Foreskin keratinocyte (primary cell): ENCODE measurements at places on chromosomes 16 and 17.
A peak's percentile ranks its signal among the peaks of the same experiment; 100 is the strongest.

- no peak for DNase-seq
Measured at GRCh38 chr17:63549289-63549945, 860 bp upstream of the DCAF7 start.

- DNase-seq: no peak
Measured at GRCh38 chr17:54937018-54937417, 31.4 kb downstream of the COX11 start.

GRCh38 chr17:3036800-3037199 lies 26.6 kb downstream of the OR1D5 start:
- no peak for DNase-seq

DNA sequence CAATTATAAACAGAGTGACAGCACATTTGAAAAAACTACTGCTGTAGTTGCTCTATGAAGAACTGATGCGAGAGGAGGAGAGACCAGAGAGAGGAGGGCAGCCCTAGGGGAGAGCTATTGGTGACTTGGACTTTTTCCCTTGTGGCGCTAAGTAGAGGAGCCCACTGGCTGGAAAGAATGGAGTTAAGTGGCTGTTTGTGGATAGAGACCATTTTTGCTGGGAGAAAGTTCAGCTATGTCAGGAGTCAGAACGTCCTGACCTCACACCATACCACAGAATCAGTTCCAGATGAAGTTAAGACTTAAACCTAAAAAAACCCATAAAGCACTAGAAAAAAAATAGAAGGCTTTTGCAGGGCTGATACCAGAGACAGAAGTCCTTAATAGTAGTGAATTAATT lies 2.0 kb downstream of the POLR2A start:
- DNase-seq: no peak

- no peak for DNase-seq
Measured at GRCh38 chr16:15739950-15740349, 89.9 kb downstream of the NDE1 start.

DNA sequence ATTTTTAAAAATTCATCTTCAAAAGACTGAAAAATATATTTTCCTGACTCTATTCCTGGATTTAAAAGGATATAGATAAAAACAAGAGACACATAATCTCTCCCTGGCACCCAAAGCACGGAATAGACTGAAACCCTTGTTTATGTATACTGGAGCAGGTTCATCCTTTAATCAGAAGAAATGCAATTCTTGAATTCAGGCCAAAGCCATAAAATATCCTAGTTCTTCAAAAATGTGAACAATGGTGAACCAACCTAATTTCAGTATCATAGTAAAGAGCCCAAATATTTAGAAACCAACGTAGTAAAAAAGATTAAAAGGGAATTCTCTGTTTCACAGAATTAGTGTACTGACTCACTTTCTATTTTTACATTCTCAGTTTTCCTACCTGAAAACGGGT lies 188.5 kb upstream of the C17orf78 start:
- no peak for DNase-seq

GRCh38 chr17:350706-351448 lies 1.7 kb downstream of the RPH3AL start:
- DNase-seq: peak; percentile 45

- no peak for DNase-seq
Measured at GRCh38 chr16:3487521-3488410, 7.5 kb downstream of the C16orf90 start.

DNA sequence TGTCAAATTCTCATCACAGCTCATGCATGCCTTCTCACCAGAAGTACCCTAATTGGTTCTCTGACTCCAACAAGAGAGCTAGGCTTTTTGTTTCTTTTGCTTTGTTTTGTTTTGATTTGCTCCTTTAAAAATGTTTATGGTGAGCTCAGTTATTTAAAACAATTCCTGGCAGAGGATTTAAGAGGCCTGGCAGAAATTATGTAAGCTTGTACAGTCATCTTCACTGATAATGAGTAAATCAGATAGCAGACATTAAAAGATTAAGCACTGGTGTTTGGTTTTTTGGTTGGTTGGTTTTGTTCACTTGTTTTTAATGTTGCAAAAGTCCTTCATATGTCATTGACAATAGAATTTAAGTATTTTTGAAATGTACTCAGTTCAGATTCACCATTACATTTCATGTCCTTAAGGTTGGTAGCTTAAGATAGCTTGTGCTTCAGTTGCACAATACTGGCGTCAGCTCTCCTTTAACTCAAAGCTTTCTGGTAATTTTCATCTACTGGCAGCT lies 378.9 kb downstream of the CDH13 start:
- DNase-seq: peak; percentile 0

GRCh38 chr17:76816590-76817135 lies 51.5 kb upstream of the MGAT5B start:
- no peak for DNase-seq

- no peak for DNase-seq
Measured at GRCh38 chr17:78891406-78892061, 11.5 kb downstream of the CEP295NL start.

DNA sequence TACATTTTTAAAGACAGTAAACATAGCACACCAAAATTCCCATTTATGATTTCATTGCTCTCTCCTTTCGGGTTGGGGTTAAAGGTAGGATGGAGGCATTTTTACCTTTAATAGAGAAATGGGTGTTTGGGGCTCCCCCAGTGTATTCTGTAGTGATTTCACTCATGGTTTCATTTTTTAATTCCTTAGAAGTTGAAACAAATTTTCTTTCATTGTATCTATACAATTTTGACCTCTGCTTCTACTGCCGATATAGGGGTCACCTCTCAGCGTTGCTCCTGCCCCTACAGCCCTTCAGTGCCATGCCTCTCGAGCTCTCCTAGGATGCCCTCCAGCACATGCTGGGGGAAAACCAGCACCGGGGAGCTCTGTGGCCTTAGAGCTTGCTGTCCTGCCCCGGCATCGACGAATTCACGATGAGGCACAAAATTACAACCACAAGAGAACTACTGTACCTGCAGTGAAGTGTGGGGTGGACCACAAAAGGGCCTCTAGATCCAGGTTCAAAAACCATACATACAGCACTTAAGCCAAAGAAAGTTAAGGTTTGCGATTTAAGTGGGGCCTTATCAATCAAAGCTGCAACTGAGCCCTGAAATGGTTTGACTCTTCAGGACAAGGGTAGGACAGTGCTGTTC lies 39.3 kb downstream of the LITAFD start:
- no peak for DNase-seq

- peak; percentile 59 for DNase-seq
Measured at GRCh38 chr16:89921702-89922476, 1.3 kb upstream of the TUBB3 start.

DNA sequence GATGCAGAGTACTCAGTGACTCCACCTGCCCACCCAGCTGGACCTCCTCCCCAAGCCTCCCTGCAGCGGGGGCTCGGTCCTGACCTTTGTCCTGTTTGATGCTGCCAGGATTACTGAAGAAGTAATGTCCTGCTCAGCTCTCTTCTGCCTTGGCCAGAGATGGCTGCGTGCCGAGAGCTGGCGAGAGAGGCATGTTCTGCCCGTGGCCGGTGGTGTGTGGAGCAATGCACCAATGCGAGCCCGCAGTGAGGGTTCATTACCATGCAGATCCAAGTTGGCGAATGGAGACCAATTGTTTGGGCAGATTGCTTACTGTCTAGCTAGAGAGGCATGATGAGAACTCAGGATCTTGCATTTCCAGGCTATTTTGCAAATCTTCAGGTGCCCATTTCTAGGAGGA lies 248.9 kb downstream of the ENGASE start:
- no peak for DNase-seq

- DNase-seq: no peak
Measured at GRCh38 chr16:4603624-4604170, 11.0 kb downstream of the UBALD1 start.
